ENCODE measurements at places on chromosomes 3 and 15.

DNA sequence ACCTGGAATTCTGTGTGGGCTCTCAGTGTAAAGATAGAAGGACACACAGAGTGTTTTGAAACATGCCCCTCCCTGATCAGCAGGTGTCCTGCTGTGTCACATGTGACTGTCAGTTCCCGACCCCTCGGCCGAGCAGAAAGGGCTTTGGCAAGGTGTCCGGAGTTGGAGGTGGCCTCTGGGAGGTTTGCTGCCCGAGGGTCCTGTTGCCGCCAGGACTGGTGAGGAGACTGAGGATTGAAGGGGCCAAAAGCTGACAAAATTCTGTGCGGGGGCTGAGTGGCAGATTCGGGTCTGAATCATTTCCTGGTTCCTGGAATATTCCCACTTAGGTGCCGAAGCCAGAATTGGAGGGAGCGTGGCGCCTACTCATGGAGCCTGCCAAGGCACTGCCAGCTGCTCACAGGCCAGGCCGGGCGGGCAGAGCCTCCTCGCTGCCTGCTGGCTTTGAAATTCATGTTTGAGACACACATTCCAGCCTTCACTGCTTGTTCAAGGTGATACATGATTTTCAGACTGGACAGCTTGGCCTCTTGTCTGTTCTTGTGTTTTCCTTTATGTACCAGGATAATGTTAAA lies 83.8 kb downstream of the APBA2 start:
- no peak for DNase-seq

DNA sequence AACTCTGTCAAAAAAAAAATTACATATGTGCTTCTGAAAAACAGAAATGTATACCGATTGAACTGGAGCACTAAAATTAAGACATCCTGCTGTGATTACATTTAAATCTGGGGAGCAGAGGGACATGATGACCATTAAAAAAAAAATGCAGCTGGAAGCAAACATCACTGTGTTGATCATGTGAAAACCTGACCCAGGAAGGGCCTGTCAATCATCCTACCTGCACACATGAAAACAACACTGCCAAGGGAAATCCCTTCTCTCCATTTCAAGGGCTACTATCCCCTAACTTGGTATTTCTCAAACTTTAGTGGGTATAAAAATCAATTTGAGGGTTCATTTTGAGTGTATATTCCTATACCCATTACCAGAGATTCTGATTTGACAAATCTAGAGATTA lies 719.9 kb upstream of the CBLB start:
- DNase-seq = no peak

GRCh38 chr3:15280853-15281532 lies 51.4 kb downstream of the SH3BP5 start:
- DNase-seq = no peak

DNA sequence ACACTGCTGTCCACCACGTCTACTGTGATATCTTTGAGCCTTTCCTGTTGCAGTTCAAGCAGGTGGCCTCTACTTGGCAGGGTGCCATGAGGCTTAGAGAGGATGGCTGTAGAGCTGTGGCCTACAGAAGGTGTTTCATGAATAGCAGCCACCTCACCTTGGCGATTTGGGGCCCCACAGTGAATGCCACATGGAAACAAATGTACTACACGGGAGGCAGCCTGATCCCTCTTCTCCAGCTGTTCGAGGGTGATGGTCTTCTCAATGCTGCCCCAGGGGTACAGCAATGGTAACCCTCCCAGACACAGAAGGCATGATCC lies 70.7 kb downstream of the FAM43A start:
- no peak for DNase-seq

Data from CD4-positive, alpha-beta T cell treated with Interleukin-4 for 1 hour (primary cell).